Dorsolateral prefrontal cortex (tissue), 122 donors: ENCODE measurements at places on chromosomes 5 and 9.

DNA sequence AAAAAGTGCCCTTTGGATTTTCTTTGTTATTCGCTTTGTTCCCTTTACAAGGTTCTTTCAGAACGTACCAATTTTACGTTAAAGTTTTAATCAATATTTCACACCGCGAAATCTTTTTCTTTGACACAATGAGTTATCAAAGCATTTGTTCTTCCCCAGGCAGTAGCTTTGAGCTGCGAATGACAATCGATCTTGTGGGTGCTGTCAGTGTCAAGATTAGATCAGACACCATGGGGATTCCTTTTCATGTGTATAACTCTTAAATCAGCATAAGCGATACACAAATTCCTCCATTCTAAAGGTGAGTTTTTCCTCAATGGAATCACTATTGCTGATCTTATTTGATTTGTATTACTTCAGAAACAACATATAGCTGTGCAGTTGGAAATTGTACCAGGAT, 145.5 kb downstream of the ST8SIA4 start:
- no peak for DNase-seq

DNA sequence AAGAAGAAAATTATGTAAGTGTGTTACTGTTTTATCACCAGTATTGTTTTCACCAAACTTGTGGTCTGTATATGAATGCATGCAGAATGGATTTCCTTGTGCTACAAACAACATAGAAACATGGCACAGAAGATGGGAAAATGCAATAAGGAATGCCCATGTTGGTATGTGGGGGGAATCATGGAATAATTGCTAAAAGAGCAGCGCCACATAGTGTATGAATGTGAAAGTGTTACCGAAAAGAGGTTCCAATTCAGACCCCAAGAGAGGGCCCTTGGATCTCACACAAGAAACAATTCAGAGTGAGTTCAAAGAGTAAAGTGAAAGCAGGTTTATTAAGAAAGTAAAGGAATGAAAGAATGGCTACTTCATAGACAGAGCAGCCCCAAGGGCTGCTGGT, 26.4 kb upstream of the TYRP1 start:
- no peak for DNase-seq

DNA sequence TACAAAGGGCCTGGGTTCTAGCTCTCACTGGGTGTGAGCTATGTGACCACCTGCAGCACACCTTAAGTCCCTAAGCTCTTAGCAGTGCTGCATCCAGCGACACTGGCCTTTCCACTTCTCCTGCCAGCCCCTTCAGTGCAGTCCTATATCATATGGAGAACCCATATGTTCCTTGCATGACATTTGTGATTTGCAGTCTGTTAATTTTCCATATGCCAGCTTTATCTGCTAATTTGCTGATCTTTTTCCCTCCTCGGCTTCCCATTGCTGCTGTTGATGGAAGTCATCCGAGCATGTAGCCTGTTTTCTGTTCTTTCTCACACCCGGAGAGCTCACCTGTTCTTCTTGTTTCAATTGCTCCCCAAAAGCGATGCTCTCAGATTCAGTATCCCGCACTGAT, 23.2 kb downstream of the PRDM6 start:
- no peak for DNase-seq

DNA sequence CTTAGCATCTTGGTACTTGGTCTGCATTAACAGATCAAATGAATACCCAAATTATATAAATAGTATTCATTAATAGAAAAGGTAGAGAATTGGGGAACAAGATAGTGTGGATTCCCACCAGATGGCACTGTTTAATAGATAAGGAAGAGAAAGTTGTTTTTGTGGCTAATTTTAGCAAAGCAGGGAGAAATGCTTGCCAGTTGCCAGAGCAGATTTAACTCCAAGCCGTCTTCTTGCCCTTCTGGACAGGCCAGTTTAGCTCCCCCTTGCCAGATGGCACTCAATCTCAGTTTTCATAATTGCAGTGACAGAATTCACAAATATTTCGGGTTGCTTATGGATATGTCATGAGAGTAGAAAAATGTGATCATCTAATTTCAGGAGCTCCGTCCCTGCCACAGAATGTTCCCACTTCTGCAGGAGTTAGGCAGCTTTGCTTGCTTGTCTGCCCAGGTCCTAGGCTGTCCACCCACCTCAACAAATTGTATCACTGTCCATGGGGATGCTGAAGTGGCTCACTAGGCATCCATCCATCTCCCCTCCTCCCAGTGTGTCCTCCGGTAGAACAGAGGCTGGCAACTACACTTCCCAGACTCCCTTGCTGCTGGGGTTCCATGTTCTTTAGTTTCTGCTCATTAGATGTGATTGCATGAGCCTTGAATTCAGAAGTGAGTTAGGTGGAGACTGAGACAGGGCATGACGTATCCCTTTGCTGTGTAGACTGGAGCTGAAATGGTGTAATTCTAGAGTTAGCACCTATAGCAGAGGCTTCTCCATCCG, 11.8 kb upstream of the HEXB start:
- peak; percentile 67 for DNase-seq

GRCh38 chr5:77499441-77499840, 7.3 kb upstream of the WDR41 start:
- no peak for DNase-seq

DNA sequence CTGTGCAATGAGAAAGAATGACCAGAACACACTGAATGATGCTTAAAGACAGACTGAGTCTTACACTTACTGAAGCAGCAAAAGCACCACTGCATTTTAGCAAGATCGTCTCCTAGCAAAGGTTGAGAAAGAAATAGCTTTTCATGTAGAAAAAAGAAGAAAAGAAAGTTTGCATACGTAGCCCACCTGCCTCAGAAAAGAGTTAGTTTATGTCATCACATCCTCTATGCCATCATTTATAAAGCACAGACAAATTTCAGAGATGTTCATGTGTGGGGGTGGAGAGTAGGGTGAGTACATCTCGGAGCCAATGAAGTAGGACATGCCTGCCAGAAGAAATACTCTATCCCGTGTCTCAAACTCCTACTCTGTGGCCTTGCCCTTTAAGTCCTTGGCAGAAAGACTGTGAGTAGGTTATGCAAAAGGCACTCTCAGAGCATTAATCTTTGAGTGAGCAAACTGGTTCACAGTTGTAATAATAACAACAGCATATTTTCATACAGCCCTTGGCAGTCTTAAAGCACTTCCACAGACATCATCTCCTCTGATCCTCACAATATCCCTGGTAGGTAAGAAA, 22.4 kb downstream of the NRG2 start:
- no peak for DNase-seq

GRCh38 chr5:16536818-16537217, 71.2 kb upstream of the ZNF622 start:
- no peak for DNase-seq

GRCh38 chr5:83426855-83427254, 44.7 kb upstream of the VCAN start:
- DNase-seq: no peak

DNA sequence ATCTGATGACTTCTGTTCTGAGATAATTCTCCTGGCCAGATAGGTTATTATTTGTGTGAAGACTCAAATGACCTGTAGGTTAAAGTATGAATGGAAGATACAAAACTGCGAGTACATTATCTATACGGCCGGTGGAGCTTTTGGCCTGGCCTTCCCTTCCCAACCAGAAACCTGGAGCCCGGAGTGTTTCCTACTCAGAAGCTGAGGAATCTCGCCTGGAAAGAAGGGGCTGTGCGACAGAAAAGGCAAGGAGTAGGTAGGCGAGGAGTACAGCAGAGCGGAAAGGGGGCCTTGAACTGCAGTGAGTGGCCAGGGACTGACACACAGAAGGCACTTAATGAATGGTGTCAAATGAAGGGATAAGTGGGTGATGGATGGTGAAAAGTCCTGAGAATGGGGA, 34.6 kb downstream of the ANGPTL2 start:
- no peak for DNase-seq

GRCh38 chr5:126920291-126920690, 110.1 kb downstream of the MARCHF3 start:
- no peak for DNase-seq

- DNase-seq: no peak
These were observed 31.9 kb downstream of the OR2K2 start for GRCh38 chr9:111298111-111298510.

DNA sequence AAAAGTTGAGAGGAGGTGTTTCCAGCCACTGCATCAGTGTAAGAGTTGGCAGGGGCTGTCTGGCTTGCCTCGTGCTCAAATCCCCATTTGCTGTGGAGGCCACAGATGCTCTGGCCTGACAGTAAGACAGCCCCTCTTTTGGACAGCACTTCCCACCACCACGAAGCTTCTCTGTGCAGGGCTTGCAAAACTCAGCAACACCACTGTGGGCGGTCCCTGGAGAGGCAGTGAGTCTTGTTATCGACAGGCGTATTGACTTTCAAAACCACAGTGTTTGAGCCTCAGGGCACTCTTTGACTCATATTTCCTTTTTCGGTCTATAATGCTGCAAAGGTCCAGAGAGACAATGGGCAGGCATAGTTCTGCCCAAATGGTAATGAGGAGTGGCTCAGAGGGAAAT, 539.5 kb downstream of the EBF1 start:
- DNase-seq: no peak

DNA sequence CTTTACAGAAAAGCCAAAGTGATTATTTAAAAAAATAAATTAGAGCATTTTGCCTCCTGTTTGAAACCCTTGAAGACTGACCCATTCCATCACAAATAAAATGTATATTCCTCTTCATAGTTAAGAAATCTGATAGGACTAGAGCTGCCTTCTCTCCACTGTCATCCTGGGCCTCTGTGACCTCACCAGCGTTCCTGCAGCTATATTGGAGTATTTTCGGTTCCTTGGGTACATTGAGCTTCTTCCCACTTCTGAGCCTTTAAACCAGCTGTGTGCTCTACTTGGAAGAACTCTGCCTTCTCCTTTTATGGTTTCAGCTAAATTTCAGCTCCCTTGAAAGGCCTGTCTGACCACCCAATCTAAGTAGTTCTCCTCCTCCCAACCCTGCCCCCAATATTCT, 99.1 kb upstream of the ABCA1 start:
- no peak for DNase-seq

- DNase-seq: no peak
These were observed 211.1 kb upstream of the IRX1 start for GRCh38 chr5:3384531-3384930.

- no peak for DNase-seq
These were observed 109.9 kb downstream of the EHMT1 start for GRCh38 chr9:137728444-137729311.

DNA sequence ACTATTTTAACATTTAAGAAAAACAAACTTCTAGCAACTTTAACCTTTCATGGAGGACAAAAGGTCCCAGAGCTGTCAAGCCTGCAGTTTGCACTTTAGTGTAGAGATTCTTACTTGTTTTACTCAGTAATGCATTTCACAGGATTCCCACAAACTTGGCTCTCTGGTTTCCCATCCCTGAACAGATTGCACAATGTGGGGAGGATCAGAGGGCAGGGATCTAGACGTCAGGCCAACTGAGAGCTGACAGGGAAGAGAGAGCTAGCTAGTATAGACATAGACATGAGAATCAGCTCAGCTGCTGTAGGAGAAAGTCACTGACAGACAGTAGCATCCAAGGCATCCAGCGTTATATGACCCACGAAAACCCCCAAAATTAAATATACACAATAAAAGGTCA, 20.9 kb upstream of the BNIP1 start:
- no peak for DNase-seq

DNA sequence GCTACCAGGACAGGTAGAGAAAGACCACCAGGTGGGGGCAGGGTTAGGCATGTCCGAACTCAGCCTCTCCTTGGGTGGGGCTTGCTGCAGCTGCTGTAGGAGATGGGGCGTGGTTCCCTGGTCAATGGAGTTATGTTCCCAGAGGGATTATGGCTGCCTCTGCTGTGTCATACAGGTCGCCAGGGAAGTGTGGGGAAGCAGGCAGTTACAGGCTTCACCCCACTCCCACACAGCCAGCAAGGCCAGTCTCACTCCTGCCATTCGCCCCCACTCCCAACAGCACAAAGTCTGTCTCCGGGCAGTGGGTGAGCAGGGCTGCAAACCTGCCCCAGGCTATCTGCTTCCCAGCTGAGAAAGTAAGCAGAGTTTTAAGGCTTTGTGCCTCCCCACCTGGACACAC, 20.0 kb upstream of the CEP72 start:
- no peak for DNase-seq

DNA sequence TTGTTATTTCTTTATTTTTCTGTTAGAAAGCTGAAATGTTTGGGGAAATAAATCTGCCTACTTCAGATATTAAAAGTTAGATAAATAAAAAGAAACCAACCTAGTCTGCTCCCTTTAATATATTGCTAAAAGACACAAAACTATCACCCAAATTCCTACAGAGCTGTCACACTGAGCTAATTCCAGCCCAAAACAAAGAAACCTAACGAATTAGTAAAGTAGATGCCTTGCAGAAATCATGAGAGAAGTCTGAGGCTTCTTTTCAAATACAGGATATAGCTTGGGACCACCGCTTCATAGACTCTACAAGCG, 122.2 kb upstream of the LMX1B start:
- DNase-seq: no peak

DNA sequence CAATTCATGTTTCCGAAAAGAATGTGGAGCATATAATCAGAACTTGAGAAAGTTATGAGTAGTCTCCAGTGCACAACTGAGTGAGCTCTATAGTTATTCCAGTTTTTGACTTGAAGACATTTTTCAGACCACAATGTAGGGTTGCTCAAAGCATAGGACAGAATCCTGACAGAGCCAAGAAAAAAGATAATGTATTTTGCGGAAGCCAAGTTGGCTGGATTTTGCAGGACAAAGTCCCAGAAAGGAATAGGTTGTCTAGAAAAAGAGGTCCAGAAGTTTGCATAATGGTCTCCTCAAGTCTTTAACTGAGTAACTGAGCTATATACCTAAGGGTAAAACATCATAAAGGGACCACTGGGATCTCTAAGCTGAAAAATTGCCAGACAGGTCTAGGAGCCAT, 1028.0 kb downstream of the TAF11L14 start:
- no peak for DNase-seq

- peak; percentile 88 for DNase-seq
These were observed 20.5 kb upstream of the PSD2 start for GRCh38 chr5:139774980-139775661.

GRCh38 chr9:136010176-136010575, 49.0 kb upstream of the UBAC1 start:
- no peak for DNase-seq

- DNase-seq: no peak
These were observed 13.9 kb upstream of the DDX41 start for GRCh38 chr5:177530638-177531037.

- DNase-seq: peak; percentile 14
These were observed 848 bp downstream of the RAD50 start for GRCh38 chr5:132557478-132558172.
